Ovary (tissue), 10 donors: ENCODE measurements at places on chromosomes 6 and 20.

DNA sequence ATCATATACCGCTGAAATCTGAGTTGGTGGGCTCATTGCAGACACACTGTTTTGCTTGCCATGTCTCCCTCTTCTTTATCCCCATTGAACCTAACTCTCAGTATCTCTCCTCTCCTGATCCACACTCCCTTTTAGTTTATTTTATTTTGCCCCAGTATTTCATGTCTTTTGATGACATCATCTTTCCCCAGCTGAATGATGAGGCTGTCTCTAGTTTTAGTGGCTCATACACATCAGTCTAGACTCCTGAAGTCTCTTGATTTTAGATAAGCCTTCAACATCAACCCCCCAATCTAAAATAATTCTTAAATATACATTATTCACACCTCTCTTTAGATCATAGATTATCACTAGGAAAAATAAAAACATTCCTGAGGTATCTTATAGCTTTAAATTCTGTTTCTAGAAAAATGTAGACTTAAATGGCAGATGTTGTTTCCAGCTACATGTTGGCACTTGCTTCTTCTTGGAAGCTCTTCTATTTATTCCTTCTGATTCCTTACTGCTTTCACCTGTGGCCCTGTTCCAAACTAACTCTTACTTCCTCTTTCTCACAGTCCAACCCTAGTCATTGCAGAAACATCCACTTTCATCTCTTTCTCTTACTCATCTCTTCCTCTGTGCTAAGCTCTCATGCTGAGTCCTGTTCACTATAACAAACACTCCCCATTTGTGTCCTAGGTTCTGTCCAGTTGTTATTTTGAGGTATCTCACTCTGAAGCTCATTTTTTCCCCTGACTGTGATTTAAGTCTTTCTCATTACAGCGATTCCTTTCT lies 191.9 kb upstream of the SLC35B3 start:
- no peak for DNase-seq

DNA sequence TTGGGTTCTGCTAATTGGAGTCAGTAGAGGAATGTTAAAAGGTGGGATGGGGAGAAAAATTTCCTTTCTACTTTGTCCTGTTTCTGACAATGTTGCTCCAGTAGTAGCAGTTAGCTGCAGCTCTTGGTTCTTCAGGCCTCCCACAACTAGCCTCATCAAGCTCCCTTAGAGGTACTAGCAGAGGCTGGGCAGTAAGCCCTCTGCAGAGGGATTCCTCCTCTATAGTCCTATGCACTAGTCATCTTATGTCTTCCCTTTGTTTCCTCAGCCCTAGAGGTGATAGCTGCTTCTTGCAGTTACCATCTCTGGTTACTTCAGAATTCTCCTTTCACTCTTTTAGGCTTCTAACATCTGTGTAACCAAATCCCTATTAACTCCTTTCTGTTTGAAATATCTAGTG lies 99.8 kb downstream of the FILIP1 start:
- no peak for DNase-seq

GRCh38 chr6:84547341-84547801 lies 217.0 kb downstream of the TBX18 start:
- DNase-seq = no peak

GRCh38 chr6:116461331-116461931 lies at the start of gene CALHM6:
Gene CALHM6, plus strand, starts transcription at chr6:116461375. Its CDS starts 555 bp downstream, at chr6:116461930.
- no peak for DNase-seq

DNA sequence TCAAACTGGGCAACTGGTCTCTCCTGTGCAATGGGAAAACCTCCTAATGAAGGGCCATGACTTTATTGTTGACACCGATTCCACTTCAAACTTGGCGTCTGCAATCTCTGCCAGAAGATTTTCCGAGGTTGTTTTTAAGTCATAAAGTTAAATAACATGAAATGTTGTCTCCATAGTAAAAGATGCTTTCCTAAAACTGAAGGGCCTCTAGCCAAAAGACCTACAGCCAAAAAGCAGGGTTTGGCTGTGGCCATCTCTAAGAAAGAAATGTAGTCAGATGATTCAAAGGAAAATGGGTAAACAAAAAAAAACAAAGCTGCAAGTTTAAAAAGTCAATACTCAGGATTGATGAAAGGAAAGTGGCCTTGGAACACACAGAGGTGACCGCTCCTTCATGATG lies 14.1 kb downstream of the CD93 start:
- DNase-seq = no peak

DNA sequence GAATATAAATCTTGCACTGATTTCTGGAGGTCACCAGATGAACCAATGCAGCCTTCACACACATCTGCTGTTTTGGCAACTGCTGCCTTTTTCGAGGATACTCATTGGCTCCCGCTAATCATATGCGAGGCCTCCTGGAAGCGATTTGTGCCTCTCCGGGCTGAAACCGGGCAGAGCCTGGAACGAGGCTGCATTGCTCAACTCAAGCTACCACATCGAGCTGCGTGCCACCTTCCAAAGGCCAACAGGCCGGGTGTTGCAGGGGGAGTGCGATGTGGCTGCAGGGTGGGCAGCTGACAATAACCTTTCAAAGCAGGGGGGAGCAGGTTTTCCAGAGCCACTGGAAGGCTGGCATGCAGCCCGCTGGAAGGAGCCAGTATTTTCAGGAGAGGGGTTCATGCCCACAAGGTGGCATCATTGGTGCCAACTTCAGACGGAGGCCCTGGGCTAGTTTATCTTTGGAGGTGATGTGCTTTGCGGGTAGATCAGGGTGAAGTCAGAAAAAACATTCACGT lies 122.6 kb upstream of the IFNGR1 start:
- no peak for DNase-seq

DNA sequence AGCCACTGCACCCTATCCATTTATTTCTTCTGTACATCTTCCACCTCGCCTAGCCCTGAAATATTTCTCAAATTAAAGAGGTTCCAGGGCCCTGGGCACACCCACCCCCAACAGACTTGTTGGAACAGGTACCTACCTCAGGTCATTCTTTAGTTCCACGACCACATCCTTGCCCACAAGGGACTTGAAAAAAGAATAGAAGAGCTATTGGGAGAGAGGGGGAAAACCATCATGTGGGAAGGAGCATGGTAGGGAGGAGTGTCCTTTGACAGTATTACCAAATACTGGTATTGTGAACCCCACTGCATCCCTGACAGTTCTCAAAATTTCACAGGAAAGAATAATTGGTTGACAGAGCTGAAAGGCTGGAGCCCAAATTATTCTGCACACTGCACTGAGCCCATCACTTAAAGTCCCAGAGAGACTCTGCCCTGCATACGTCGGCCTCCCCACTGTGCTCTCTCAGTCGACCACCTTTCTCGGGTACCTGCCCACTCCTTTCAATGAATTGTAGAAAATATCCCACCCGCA lies 762 bp downstream of the LSM2 start:
- DNase-seq = no peak

- no peak for DNase-seq
Measured at GRCh38 chr6:156347246-156347645, 429.9 kb upstream of the ARID1B start.

DNA sequence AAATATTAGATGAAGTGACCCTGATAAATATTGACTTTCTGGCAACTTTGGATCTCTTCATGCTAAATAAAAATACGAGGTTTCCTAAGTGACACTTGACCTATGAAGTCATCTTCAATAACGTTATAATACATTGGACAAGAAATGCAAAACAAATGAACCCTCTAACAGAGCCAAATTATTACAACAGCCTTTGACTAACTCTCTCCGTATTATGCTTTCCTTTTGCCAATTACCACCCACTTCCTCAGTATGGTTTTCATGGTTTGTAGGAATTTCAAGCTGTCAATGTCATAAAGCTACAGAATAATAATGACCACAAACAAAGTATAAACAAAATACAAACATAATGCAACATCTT lies 210.5 kb downstream of the MOXD1 start:
- DNase-seq = no peak

DNA sequence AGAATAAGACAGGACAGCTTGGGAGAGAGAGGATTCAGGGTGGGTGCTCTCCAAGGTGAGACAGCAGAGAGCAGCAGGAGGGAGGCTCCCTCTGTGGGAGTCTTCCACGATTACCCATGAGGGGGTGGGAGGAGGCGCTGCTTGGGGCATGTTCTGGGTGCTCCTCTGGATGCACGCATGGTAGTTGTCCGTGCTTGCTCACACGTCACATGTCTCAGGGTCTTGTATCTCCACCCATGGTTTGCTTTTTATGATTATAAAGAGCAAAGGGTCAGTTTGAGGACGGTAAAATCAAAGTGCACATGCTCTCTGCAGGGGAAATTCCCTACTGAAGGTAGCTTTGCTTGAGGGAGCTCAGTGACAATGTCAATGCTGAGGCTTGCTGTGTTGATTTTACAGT lies 338.4 kb downstream of the THBS2 start:
- DNase-seq = no peak

- no peak for DNase-seq
Measured at GRCh38 chr6:166223079-166223478, 55.4 kb upstream of the TBXT start.

DNA sequence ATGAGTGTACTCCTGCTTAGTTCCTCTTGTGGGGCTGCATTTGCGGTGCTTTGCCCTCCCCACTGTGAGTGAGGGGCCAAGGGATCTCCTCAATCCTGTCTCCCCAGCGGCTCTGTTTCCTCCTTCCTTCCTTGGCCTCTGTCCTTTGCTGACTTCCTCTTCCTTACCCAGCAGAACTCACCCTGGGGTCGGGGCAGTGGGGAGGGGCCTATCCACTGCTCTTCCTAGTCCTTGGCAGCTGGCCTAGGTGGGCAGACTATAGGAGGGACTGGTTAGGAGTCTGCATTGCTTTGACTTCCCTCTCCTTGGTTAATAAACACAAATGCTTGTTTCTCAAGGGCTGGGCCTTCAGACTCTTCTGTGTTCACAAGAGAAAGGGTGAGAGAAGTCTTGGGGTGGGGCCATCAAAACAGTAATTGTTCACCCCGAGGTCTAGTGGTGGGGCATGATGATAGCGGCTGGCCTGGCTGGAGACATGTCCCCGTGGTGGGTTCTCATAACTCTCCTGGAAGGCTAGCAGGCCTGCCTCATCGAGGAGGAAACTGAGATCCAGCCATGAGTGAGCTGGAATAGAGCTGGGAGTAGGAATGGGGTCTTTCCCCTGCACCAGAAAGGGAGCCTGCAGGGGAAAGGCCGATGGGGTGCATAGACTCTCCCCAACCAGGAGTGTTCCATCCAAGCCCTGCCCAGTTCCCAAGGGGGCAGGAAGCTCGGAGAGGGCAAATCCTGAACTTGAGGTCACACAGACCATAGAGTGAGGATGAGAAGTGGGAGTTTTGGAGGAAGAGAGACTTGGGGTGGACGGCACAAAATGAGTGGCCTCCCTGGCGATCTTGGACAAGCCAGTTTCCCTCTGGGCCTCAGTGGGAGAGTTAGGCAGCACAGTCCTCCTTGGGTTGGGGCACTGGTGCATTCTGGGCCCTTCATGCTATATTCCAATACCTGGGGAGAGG lies 12.7 kb downstream of the FAM110A start:
- DNase-seq = no peak

GRCh38 chr6:37602801-37603200 lies 94.9 kb downstream of the MDGA1 start:
- no peak for DNase-seq

- DNase-seq = no peak
Measured at GRCh38 chr6:49416195-49416594, 46.9 kb downstream of the MMUT start.

DNA sequence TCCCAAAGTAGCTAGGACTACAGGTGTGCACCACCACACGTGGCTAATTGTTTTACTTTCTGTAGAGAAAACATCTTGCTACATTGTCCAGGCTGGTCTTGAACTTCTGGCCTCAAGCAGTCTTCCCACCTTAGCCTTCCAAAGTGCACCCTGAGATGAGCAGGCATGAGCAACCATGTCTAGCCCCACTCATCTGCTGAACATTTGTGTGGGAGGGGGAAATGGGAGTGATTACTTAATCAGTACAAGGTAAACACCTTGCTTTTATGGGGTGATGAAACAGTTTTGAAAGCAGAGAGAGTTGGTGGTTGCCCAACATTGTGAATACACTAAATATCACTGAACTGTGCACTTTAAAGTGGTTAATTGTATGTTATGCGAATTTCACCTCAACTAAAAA lies 5.3 kb downstream of the APMAP start:
- no peak for DNase-seq

DNA sequence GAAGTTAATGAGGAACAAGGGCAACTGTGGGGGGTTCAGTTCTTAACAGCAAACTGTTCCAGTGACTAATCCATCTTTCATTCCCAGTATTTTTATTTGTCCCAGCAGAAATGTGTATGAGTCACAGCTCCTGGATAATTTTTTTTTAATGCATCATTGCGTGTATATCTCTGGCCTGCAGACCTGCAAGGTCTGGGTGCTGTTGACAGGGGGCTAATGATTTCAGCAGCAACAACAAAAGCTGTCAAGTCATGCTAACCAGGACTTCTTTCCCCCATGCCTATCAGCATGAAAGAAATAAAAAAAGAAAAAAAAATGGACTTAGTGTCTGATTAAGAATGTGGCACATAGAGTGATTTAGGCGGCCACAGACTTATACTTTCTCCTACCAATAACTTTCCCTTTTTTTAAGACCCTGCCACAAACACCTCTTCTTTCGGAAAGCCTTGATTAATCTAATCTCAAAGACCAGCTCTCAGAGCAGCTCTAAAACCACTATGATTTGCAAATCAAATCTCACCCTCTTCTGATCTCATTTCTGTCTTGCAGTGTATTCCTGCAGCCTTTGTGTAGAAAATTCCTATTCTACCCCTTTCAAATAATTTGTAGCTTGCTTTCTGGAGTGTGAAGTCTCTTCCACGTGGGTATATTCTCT lies 14.2 kb upstream of the PREX1 start:
- DNase-seq = no peak

GRCh38 chr6:110672122-110672521 lies 143.1 kb downstream of the CDK19 start:
- no peak for DNase-seq

GRCh38 chr6:10441004-10441654 lies 26.3 kb upstream of the TFAP2A start:
- DNase-seq = no peak

GRCh38 chr6:42629845-42630244 lies 66.0 kb downstream of the UBR2 start:
- no peak for DNase-seq

- no peak for DNase-seq
Measured at GRCh38 chr6:100768816-100769351, 112.2 kb downstream of the ASCC3 start.

GRCh38 chr6:3722785-3723184 lies 28.7 kb downstream of the PXDC1 start:
- no peak for DNase-seq
